ENCODE measurements at places on chromosomes 6 and 20.

- peak; percentile 87 for DNase-seq
These were observed 987 bp upstream of the QKI start for GRCh38 chr6:163413345-163414116.

DNA sequence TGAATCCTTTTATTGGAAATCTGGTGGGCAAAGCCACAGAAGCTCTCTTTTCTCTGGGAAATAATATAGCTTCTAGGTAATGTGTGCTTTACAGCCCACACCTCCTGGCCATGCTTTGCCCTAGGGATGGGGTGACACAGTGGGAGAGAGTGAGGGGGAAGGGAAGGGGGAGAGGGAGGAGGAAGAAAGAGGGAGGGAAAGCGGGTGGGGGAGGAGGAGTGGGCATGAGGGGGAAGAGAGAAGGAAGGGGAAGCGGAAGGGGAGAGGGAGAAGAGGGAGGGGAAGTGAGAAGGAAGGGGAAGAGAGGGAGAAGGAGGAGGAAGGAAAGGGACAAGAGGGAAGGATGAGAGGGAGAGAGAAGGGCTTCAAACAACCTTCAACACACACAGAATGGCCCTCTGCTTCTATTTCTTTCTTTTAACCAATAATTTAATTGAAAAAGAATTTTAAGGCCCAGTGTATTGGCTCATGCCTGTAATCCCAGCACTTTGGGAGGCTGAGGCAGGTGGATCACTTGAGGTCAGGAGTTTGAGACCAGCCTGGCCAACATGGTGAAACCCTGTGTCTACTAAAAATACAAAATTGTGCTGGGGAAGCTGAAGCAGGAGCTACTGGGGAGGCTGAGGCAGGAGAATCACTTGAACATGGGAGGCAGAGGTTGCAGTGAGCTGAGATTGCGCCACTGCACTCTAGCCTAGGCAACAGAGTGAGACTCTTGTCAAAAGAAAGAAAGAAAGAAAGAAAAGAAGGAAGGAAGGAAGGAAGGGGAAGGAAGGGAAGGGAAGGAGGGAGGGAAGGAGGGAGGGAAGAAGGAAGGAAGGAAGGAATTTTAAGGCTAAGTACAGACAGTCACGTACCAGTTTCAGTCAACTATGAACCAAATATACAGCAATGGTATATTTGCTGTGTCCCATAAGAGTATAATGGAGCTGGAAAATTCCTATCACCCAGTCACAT, 75.2 kb downstream of the RSPH3 start:
- DNase-seq, result no peak

DNA sequence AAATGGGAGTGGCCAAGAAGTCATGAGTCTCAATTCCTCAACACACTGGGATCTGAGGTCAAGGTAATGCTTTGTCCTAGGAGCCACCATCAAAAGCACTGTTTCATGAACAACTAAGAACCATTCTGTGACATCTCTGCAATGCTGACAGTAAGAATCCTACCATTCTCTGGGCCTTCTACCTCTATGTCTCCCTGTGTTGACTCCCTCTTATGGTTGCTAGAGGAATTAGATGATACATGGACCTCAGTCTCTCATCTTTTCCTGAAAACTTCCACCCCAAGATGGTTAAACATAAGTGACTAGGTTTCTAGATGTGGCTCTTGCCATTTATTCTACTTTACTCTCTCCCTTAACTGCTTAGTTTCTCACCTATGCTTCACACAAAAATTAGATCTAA, 9.1 kb downstream of the MTRF1L start:
- no peak for DNase-seq

DNA sequence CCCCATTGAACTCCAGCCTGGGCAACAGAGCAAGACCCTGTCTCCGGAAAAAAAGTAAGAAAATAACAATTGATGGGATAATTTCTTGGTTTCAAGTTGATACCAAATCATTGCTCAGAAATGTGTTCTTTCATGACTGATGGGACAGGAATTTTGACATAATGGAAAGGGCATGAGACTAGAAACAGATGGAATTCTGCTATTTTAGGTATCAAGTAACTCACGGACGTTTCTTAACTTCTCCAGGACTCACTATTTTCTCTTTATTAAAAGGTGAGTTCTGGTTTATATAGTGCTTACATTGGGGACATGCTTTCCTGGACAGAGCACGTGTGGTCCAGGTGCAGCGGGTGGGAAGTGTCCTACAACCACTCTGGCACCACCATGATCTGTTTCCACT, 6.0 kb upstream of the DSP start:
- no peak for DNase-seq

- no peak for DNase-seq
These were observed 287.8 kb downstream of the PTPRT start for GRCh38 chr20:42901689-42902440.

- DNase-seq, result no peak
These were observed 132.7 kb downstream of the FYN start for GRCh38 chr6:111740506-111740905.

- peak; percentile 76 for DNase-seq
These were observed 292.3 kb downstream of the RFPL4B start for GRCh38 chr6:112639391-112639831.

DNA sequence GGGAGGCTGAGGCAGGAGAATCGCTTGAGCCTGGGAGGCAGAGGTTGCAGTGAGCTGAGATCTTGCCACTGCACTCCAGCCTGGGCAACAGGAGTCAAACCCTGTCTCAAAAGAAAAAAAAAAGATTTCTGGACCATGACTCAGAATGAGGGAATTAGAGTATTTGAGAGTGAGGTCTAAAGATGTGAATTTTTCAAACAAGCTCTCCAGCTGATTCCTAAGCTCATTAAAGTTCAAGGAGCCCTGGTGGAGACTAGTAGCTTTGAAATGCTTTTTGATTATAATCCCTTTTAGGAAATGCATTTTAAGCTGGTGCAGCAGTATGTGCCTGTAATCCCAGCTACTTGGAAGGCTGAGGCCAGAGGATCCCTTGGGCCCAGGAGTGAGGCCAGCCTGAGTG, 21.8 kb upstream of the SRF start:
- DNase-seq, result peak; percentile 57

- DNase-seq, result peak; percentile 81
These were observed 7.9 kb downstream of the CALHM4 start for GRCh38 chr6:116561377-116562018.

- peak; percentile 17 for DNase-seq
These were observed 232.7 kb upstream of the TENT5A start for GRCh38 chr6:81985191-81985590.

DNA sequence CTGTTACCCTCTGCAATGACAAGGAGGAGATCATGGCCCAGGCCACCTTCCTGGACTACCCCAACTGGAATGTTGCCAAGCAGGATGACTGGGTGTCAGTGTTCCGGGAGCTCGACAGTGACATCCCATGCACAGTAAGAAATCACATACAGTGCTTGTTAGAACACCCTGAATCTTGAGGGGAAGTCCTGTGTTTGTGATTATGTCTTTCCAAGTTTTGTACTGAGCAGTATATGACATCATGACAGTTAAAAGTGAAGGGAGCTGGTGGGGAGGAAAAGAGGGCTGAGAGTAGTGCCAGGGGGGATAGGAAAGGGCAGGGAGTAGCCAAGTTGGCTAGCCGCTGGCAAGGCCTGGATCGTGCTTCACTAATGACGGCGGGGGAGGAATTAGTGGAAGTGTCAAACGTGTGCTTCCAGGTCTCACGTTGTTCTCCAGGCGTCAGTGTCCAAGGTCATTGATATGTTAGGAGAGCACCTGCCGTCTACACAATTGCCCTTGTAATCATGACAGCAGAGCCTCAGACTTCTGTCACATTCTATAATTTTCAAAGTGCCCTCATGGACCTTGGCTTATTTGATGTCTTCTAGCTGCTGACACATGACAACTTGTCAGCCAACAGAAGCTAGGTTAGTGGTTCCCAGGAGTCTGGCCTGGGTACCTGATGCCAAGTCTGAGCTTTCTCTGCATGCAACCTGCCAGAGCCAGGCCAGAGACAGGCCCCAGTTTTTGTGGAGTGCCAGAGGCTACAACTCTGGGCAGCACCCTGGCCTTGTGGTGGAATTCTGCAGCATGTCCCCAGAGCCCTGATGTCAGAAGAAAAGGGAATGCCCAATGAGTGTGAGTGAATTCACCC, 18.8 kb downstream of the CFAP61 start:
- no peak for DNase-seq

- DNase-seq, result no peak
These were observed 90.5 kb upstream of the PDE10A start for GRCh38 chr6:165753506-165753905.

- peak; percentile 87 for DNase-seq
These were observed 30.9 kb upstream of the NEDD9 start for GRCh38 chr6:11263291-11263775.

GRCh38 chr20:6657904-6658303, 109.6 kb upstream of the BMP2 start:
- DNase-seq, result no peak

DNA sequence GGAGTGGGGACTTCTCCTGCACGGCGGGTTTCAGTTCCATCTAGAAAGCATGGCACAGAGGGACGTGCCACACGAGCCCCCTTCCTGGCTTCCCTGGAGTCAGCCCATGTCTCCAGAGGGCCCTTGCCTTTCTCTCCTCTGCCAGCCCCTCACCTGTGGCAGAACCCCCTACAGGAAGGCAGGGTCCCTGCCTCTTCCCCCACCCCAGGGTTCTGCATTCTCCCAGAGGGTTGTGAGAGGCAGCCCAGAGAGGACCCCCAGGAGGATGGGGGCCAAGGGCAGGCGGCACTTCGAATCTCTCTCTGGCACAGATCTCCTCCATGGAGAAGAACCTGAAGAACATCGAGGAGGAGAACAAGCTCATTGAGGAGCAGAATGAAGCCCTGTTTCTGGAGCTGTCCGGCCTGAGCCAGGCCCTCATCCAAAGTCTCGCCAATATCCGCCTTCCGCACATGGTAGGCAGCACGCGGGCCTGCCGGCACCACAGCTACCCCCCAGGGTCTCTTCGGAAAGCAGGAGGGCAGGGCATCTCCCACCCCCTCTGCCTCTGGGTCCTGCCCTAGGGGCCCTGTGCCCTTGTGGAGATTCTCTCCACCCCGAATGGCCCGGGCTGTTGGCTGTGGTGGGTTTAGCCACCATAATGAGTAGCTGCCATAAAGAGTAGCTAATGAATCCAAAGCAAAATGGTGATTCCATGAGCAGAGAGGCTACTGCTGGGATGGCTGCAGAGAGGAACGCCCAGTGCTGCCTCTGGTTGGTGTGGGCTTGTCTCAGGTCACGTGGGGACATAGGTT, 15.9 kb upstream of the PCMTD2 start:
- DNase-seq, result no peak

- DNase-seq, result no peak
These were observed 54.9 kb downstream of the CDH22 start for GRCh38 chr20:46253391-46253790.

- DNase-seq, result peak; percentile 65
These were observed 16.9 kb upstream of the SRSF3 start for GRCh38 chr6:36577301-36577700.

DNA sequence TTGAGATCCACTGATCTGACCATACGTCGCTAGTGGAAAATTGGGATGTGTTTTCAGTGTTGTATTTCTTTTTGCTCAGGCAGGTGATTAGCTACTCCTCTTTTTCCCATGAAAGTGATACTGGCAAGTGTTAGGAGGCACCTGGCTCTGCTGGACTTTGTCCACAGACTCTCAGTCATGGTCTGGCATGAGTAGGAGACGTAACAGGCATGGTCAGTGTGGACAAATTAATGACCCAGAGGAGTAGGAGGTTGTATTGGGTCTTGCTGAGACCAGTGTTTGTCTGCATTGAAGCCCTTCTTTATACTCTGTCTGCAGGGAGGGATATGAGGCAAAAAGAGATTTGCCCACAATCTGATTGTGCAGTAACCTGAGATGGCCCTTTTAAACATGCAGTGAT, 178.7 kb downstream of the DTNBP1 start:
- DNase-seq, result no peak

- DNase-seq, result no peak
These were observed 289.3 kb downstream of the KIF16B start for GRCh38 chr20:16283978-16284377.

DNA sequence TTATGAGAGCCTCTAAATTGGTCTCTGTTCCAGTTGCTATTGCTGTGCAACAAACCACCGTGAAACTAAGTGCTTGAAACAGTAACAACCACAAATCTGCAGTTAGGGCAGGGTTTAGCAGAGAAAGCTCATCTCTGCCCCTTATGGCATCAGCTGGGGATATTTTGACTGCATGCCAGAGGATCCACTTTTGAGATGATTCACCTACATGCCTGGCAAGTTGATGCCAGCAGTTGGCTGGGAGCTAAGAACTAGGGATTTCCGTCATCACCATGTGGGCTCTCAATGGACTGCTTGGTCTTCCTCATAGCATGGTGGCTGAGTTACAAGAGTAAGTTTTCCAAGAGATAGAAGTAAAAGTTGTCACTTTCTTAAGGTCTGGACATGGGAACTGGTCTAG, 35.1 kb downstream of the PLCB4 start:
- DNase-seq, result no peak

DNA sequence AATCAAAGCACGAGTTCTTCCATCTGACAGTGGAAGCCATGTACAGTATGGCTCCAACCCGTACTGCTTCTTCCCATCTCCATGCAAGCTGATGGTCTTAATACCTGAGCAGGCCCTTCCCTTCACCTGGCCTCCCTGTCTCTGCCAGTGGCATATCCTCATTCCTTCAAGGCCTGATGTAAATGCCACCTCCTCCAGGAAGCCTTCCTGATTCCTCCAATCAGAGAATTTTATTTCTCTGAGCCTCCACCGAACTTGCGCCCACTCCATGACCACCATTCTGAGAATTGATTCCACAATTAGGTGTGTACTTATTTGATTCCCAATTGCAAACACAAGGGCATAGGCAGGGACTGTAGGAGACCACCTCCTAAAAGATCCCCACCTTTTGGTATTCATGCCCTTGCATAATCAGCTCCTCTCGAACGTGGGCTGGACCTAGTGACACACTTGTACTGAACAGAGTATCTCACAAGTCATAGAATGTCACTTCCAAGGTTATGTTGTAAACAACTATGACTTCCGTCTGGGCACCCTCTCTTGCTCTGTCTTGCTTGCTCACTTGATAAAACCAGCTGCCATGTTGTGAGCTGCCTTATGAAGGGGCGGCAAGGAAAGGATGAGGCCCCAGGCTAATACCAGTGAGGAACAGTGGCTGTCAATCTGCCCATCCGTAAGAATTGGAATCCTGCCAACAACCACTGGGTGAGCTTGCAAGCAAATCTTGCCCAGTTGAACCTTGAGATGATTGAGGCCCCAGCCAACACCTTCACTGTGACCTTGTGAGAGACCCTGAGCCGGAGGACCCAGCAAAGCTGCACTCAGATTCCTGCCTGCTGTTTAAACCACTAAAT, 38.8 kb downstream of the CPNE5 start:
- DNase-seq, result no peak

- peak; percentile 90 for DNase-seq
These were observed 8.2 kb upstream of the SLC2A12 start for GRCh38 chr6:134060491-134061106.

GRCh38 chr6:31791324-31792089, 4.0 kb downstream of the VARS1 start:
- peak; percentile 22 for DNase-seq

DNA sequence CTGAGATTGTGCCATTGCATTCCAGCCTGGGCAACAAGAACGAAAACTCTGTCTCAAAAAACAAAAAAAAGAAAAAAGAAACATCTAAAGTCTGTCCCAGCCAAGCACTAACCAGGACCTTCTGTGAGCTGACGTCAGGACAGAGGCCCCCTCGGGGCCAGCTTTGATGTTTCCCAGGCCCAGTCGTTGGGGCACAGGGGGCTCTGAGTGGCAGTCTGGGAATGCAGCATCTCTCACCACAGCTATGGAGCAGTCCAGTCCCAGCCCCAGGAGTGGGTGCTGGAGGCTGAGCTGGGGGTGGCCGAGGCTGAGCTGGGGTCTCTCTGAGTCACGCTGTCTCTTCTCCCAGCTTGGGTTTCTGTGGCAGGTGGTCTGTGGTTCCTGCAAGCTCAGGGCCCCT, 46.0 kb upstream of the SRF start:
- DNase-seq, result peak; percentile 49

GRCh38 chr20:2914160-2914559, 40.9 kb downstream of the PTPRA start:
- peak; percentile 19 for DNase-seq

Measured in fibroblast of lung (primary cell).